Mesenteric fat pad (tissue), 1 donor: ENCODE measurements at places on chromosomes 5 and 9. TPM values are rescaled to one million over a fixed set of nuclear protein-coding genes. Genes with fewer than 3 reads are reported as not detected.

DNA sequence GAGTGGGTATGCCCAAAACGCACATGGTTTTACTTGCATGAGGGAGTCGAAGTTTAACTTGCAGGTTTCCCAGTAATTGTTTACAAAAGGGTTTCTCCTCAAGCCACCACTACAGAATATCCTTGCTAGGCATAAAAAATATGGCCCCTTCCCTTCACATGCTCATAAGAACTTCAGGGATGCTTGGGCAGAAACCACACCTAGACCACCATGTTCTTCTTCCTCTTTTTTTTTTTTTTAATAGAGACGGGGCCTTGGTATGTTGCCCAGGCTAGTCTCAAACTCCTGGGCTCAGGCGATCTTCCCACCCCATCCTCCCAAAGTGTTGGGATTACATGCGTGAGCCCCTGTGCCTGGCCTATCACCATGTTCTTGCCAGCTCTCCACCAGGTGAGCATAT lies 18.6 kb upstream of the PLIN2 start:
- no peak for DNase-seq

DNA sequence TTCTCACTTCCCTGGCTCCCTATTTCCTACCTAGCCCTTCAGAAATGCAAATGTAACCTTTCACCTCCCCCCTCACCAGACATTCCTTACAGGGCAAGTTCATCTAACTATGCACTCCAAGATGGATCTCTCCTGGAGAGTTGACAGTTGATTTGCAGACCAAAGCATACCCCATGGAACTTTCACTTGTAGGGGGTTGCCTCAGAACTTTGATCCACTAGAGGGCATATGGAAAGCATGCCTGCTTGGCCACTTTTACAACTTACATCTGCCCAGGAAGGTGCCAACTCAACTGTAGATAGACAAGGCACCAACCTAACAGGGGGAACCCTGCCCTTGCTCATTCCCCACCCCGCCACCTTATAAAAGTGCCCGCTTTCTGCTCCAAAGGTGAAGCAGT lies 187.8 kb downstream of the NXNL2 start:
- no peak for DNase-seq

- DNase-seq = no peak
These were observed 40.4 kb downstream of the C5 start for GRCh38 chr9:121009650-121010049.

- DNase-seq = no peak
These were observed 576.2 kb upstream of the CLINT1 start for GRCh38 chr5:158435161-158435616.

DNA sequence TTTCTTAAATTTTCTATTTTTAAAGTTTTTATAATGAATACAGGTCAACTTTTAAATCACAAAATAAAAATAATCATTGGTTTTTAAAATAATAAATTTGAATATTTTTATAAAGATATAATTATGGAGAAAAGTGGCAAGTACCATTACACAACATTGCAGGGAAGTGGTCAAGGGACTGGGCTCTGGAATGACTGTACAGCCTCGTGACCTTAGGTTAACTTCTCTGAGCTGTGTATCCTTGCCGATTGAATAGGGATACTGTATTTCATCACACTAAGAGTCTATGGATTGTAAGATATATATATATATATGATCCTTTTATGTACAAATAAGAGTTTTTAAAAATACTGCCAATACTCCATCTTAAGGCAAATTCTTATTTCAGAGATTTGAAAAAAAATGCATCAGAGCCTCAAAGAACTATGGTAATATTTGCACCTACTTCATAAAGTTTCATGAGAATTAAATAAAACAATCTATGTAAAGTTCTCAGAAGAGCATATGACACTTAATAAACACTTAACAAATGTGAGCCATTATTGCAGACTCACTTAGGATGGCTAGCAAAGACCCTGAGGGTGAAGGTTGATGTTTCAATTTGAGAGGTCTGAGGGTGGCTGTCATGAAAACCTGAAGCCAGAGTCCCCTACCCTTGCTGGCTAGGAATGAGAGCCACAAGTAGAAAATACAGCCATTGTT lies 136.5 kb downstream of the CCDC192 start:
- DNase-seq = no peak

Gene ITK
- total RNA-seq = 4.5 TPM

Gene TEX48
- not detected for total RNA-seq
